ENCODE measurements at places on chromosomes 1 and 21.

GRCh38 chr1:4700801-4701200 is 46.4 kb downstream of the AJAP1 start:
- DNase-seq, result no peak

DNA sequence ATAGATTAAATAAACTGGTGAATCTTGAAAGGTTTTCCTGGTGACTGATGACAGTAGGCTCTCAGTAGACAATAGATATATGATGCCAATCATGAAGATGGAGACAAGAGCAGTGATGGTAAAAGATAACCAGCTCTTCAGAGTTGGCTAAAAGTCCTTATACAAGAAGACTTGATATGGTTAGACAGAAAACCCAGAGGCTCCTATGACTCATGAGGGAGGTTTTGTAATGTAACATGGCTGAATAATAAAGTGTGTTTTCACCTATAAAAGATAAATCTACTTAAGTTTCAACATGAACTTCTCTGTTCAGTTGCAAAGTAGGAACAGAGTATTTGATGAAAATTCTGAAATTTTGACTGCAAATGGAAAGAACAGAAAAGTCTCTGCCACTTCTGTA is 12.7 kb upstream of the CRNN start:
- no peak for DNase-seq

GRCh38 chr1:167483790-167484189 is 34.5 kb downstream of the CD247 start:
- DNase-seq, result no peak

DNA sequence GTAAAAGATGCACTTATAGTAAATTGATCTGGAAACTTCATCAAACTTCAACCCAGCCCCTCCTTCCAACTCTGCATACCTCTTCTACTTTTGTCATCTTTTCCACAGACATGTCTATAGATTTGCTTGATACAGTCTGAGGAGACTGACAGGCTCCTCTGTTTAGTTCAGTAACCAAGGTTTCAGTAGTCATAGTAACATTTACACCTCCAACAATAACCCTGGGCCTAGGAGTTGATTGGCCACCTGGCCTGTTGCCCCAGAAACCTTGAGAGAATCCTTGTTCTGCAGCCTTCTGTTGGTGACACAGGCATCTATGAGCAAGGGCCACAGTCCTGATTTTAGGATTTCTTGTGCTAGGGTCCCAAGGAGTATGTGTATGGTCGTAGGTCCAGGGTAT is at the start of gene CFAP141:
Gene CFAP141 (minus strand): TSS at position 138 of the 400 bp plus-strand sequence. CDS start 26 bp downstream, at position 112.
- no peak for DNase-seq

DNA sequence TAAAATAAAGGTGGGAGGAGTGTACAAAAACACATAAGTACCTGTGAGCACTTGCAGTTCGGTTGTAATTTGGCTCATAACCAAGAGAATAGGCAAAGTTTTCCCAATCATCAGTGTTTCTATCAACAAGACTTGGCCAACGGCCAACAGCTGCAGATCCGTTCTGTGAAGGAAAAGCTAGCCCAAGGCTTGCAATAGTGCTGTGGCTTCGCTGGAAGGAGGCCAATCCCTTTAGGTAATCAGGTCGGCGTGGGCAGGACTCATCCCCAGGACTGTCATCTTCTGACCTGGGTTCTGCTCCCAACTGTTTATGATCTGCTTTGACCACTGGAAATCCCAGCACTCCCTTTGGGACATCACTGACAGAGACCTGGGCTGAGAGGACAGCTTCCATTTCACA is 107.8 kb downstream of the LYST start:
- DNase-seq, result no peak

- no peak for DNase-seq
Measured at GRCh38 chr1:111199881-111200801, at the start of gene DENND2D. Gene DENND2D, minus strand, starts transcription at chr1:111200646. Its CDS starts 187 bp downstream, at chr1:111200459.

DNA sequence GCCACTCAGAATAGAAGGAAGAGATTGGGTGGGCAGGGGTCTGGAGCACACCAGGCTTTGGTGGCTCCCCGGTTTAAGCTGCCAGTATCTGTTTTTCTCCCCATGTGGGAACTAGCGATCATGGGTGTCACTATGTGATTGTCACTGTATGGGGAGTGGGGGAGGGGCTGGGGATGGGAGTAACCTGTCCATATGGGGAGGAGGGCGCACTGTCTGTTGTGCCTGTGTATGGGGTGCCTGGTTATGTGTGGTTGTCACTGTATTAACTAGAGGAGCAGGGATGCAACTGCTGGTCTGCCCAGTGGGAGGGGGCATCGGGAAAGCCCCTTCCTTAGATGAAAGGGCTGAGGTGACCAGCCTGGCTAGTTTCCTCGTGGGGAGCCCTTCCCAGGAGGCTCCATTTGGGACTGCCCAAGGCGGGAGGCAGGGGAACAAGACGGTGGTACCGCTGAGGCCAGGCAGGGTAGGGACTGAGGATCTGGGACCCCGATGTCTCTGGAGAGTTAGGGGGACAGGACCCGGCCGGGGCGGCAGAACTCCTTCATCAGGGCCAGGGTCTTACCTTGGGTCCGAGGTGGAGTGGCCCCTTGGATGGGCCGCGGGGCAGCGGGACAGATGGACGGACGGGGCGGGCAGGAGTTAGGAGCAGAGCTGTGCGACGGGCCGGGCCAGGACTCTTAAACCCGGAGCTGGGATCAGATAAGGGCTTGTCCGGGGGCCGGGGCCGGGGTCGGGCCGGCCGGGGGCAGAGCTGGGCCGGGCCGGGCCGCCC is at the start of gene KCNJ10:
Gene KCNJ10 (minus strand): TSS at position 701 of the 772 bp plus-strand sequence. CDS start 27,628 bp downstream, outside the sequence.
- DNase-seq, result no peak

- DNase-seq, result no peak
Measured at GRCh38 chr21:25400427-25400826, 206.9 kb downstream of the MRPL39 start.

GRCh38 chr21:15826908-15827601 is 97.3 kb downstream of the USP25 start:
- DNase-seq, result no peak

- no peak for DNase-seq
Measured at GRCh38 chr21:28805885-28806284, 186.8 kb downstream of the LTN1 start.

DNA sequence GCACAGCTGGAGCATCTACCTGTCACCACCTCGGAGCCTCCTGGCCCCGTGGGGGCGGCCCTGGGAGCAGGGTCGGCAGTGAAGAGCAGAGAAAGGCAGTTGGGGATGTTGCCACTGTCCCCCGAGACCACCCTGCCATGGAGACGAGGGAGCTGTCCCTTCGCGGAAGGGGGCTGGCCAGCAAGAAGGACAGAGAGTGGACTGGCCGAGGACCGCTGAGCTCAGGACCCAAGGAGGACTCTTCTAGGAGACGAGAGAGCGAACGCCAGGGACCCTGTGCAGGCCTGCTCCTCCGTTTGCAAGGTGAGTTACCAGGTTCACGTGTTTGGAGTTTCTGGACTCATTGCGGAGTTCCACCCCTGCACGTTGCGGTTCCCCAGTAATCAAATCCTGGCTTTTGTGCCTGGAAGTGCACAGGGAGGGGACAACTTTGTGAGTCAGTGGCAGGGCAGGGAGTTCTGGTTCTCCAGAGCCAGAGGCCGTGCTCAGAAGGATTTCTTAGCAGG is 5.6 kb upstream of the POFUT2 start:
- no peak for DNase-seq

DNA sequence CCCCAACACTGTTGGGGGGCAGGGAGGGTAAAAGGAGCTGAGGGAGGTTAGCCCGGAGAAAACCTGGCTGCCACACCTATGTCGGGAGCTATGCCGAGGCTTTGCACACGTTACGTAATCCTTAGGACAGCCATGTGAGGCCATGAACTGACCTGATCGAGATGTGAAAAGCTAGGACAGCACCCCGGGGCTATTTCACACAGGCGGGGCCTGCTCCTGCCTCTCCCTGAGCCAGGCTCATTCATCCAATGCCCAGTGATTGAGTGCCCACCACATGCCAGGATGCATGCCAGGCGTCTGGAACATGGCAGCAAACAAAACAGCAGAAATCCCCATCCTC is 30.2 kb downstream of the LDLRAP1 start:
- no peak for DNase-seq

GRCh38 chr1:209807509-209807908 is 1.6 kb upstream of the IRF6 start:
- no peak for DNase-seq

- DNase-seq, result peak; percentile 63
Measured at GRCh38 chr1:247111700-247112478, 7.7 kb upstream of the ZNF669 start.

GRCh38 chr1:220043646-220044045 is 2.7 kb downstream of the EPRS1 start:
- DNase-seq, result no peak

GRCh38 chr1:112472142-112472541 is 36.6 kb upstream of the WNT2B start:
- DNase-seq, result no peak

DNA sequence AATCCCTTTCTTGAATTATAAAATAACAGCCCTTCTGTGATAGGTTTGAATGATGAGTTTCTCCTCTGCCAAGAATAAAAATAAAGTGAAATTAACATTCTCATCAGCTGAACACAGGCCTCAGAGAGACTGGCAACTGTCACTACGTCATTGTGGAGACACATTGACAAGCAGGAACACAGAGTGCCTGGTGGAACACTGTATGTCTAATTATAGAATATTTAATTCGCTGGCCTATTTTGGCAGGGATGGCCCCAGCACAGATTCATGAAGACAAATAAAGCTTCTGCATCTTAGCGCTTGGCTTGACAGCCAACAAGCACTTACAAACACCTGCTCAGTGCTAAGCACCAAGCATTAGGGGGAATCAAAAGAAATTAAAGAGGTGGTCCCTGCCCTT is 52.0 kb upstream of the SMYD2 start:
- DNase-seq, result no peak

DNA sequence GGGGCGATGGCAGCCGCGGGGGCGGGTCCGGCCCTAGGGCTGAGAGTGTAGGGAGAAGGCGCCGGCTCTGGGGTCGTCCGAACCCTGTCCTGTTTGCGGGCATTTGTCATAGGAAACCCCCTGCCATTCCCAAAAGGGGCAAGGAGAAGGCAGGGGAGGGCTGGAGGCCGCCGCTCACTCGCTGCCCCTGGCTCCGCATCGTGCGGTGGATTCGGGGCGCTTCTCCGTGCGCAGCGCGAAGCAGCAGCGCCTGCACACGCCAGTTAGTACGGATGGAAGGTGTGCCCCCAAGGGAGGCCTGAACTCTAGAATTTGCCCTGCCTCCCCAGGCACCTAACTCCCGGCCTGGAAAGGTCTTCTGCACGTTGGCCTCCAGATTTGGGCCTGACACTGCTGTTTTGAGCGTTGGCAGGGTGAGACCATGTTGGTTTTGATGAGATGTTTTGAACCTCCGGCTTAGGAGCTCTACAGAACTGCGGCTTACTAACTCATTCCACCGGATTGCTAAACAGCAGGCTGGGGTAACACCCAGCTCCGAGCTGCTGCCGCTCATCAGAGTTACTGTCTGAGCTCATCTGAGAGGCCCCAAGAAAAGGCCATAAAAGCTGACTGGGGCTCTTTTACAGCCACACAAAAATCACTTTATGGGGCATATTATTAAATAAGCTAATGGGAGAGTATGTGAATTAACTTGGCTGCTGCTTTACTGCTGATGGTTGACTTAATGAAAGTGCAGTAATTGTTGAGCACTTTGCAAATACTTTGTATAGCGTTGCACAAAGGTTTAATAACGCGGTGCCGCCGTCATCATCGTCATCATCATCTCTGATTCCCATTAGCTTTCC is 987 bp downstream of the GPR137B start:
- DNase-seq, result peak; percentile 55

DNA sequence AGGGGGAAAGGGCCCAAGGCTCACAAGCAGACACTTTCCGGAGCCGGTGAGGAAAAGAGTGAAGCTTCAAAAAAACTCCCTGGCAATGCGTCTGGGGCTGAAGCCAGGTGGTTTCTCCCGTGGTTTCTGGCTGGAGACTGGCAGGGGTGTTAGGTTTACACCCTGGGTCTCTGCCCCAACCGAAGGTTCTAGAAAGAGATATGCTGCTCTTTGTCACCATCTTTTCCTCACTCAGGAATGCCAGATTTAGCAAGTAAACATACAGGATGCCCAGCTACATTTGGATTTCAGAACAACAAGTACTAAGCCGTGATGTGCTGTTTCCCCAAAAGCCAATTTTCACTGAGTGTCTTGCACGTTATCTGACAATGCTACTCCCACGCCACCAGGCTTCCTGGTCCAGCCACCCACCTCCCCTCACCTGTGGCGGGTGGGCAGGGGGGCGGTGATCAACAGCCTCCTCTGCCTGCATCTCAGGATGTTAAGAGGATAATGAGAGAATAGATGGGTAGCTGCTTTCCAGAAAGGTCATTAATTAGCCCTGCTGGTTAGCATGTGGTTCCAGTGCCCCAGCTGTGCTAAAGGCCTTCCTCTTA is 69.6 kb upstream of the OLIG2 start:
- DNase-seq, result no peak

GRCh38 chr1:37387854-37388253 is 86.5 kb upstream of the ZC3H12A start:
- DNase-seq, result no peak

DNA sequence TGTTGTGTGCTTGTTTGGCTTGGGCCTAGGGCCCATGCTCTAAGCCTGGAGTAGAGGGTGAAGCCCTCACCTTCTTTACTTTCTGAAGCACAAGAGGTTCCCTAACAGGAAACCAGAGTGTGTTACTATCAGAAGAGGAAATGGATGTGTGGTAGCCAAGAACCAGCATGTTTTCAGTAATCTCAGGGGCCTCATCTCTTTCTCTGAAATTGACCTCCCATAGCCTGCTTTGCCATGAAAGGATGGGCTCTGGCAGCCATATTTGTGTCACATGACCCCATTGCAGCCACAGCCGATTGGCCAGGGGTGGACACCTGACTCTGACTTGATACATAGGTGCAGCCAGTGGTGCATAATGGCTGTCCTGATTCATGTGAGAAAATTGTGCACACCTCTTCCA is 18.6 kb downstream of the A3GALT2 start:
- no peak for DNase-seq

DNA sequence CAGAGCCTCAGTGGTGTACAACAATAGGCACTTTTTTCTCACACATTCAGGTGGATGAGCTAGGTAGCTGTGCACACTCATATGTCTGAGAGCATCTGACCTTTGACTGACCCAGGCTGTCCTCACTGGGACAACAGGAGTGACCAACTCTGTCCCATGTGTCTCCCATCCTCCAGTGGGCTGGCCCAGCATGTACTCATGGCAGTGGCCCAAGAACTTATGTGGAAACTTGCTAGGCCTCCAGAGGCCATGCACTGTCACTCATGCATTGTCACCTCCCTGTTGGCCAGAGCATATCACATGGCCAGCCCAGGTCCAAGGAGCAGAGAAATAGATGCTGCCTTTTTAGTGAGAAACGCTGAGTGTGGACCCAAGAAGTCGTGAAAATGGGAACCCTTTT is 158.8 kb downstream of the IGSF21 start:
- DNase-seq, result no peak

GRCh38 chr1:182835806-182836205 is 3.3 kb upstream of the DHX9 start:
- no peak for DNase-seq

- no peak for DNase-seq
Measured at GRCh38 chr1:20445956-20446355, 40.1 kb downstream of the CAMK2N1 start.

- DNase-seq, result no peak
Measured at GRCh38 chr21:39014747-39015146, 168.5 kb downstream of the PSMG1 start.
